GM13976 (cell line): ENCODE measurements at places on chromosomes 7 and 10.

DNA sequence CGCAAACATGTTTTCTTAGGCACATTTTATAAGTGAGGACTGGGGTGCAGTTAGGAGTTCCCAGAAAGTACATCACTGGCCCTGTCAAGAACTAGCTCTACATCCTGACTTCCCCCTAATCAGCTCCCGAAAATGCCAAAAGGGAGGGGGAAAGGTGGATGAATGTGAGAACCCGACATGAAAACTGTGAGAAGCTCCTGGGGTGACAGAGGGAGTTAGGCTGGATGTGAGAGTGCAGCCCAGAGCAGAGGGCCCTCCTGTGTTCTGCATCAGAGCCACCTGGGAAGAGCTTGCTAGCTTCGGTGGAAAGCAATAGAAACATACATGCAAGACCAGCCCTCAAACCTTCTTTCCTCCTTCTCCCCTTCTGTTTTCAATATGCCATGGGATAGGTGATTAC lies 30.5 kb upstream of the SEM1 start:
- no peak for DNase-seq

DNA sequence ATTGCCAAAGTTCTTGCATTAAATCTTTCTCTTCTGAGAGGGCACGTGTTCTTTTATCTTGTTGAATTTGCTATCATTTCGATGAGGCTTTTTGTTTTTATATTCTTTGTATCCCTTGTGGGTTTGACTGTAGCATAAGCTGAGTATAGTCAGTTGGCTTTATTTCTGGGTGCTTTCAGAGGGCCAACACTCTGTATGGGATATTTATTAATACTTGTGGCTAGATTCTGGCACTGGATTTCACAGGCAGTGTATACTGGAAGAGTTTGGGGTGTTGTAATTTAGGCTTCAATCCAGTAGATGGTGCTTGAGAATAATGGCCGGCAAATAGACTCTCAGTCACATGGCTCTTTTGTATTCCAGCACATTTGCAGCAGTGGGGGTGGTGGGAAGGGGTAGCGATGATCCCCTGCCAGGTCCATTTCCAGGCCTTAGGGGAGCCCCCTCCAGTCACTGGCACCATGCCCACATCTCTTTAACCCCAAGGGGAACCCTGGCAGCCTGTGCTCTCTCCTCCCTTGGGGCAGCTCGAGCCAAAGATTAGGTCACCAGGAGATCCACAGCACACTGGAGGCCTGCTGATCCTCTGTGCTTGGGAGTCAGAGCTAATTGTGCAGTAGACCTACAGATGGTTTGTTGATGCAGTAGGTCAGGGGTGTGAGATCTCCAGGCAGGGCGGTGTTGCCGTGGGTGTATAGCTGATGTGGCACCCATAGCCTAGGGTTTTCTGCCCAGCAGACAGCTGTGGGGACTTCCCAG lies 81.8 kb downstream of the PTPN20 start:
- DNase-seq: no peak

GRCh38 chr7:65946904-65947303 lies 35.1 kb downstream of the GUSB start:
- DNase-seq: no peak

- DNase-seq: no peak
Measured at GRCh38 chr7:98187138-98187502, 24.1 kb upstream of the BHLHA15 start.

DNA sequence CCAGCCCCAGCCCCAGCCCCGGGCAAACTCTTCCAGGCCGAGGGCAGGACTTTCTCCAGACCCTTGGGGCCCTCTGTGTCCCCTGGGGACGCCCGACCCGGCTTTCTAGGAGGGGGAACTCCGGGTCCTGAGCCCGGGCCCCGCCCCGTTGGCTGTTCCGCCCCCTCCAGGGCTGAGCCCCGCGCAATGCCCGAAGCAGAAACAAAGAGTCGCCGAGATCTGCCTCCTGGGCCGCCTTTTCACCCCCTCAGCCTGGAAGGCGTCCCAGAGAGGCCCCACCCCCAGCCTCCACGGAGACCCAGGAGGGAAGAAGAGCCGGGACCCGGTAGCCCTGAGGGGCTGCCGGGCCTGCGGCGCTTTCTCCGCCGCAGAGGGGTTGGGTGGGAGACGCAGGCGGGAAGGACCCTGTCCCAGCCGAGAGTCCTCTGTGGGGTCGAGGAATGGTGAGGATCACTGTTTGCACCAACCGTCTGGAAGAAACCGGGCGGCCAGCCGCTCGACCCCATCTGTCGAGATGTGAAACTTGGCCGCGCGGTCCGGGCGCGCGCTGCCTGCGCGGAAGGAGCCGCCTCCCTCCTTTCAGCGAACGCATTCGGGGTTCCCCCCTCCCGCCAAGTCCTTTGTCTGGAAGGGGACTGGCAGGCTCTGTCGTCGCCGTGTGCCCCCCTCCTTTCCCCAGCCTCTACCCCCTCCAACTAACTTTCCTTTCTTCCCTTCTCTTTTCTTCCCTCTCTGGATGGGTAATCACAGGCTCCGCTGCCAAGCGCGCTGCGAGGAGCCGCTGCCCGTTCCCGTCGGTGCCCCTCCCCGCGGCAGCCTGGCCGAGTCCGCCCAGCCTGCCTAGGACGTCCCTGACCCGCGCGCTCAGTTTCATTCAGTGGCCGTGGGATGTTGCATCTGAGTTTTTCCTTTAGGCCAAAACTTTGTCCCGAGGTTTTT lies 10.2 kb downstream of the EN2 start:
- DNase-seq: no peak

GRCh38 chr7:116782177-116782711 lies 80.1 kb upstream of the CAPZA2 start:
- no peak for DNase-seq

GRCh38 chr10:78170026-78170475 lies 136.4 kb downstream of the RPS24 start:
- no peak for DNase-seq

GRCh38 chr7:150951521-150951920 lies 26.6 kb downstream of the KCNH2 start:
- DNase-seq: no peak

GRCh38 chr7:134948736-134949135 lies 37.6 kb upstream of the AGBL3 start:
- DNase-seq: no peak

GRCh38 chr10:42574336-42574735 lies 64.0 kb downstream of the ZNF33B start:
- DNase-seq: no peak

- DNase-seq: no peak
Measured at GRCh38 chr7:47730142-47730541, 148.2 kb upstream of the TNS3 start.

GRCh38 chr7:34260279-34260678 lies 354.9 kb downstream of the BMPER start:
- DNase-seq: no peak

DNA sequence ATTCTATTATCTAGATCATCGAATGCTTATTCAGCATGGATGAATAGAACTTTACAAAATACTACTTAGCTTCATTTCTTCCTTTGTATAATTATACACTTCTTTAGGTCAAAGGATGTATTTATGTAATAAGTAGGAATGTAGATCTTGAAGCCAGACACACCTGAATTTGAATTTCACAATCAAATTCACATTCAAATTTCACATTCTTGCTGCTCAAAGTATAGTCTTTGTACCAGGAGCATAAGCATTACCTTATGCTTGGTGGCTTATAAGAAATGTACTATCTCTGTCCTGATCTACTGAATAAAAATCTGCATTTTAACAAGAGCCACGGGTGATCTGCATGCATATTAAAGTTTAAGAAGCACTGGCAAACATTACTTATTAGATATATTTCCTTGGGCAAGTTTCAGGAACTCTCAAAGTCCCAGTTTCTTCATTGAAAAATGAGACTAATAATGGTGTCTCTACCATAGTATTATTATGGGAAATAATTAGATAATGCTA lies 112.8 kb downstream of the CACNA2D1 start:
- DNase-seq: no peak

DNA sequence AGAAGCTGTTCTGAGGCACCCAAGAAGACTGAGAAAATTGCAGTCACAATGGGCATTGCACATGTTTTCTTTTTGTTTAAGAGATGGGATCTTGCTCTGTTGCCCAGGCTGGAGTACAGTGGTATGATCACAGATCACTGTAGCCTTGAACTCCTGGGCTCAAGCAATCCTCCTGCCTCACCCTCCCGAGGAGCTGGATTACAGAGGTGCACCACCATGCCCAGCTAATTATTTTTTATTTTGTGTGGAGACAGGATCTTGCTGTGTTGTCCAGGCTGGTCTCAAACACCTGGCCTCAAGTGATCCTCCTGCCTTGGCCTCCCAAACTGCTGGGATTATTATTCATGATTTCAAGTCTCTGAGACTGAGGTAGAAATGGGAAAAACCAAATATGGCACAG lies 168.7 kb downstream of the PIP4K2A start:
- DNase-seq: no peak

GRCh38 chr10:28586176-28586575 lies 53.3 kb downstream of the WAC start:
- no peak for DNase-seq

DNA sequence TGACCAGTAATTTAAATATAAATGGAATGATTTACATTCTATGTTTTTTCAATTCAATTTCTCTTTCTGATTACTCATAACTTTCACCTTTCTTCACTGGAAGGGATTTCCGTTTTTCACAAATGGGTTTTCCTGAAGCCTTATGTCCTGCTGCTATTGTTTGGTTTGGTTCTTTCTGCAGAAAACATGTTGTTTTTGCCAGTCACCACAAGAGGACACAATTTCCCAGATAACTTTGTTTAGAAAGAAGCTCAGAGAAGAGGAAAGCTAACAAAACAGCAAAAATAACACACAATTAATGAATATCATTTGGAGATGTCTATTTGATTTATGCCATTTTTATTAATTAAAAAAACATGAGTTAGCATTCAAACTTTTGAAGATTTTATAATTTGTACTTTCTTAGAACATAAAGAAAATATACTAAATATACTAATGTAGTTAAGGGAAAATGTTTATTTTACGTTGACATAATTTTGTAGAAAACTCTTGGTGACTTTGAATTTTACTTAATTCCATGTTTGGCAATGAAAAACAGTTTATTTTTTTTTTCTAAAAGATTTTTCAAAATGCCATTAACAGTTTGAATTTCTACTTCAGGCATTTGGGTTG lies 4.6 kb upstream of the TWIST1 start:
- no peak for DNase-seq
